T1000 (cell line): ENCODE measurements at places on chromosomes 12 and 14.
A peak's percentile ranks its signal among the peaks of the same experiment; 100 is the strongest.

DNA sequence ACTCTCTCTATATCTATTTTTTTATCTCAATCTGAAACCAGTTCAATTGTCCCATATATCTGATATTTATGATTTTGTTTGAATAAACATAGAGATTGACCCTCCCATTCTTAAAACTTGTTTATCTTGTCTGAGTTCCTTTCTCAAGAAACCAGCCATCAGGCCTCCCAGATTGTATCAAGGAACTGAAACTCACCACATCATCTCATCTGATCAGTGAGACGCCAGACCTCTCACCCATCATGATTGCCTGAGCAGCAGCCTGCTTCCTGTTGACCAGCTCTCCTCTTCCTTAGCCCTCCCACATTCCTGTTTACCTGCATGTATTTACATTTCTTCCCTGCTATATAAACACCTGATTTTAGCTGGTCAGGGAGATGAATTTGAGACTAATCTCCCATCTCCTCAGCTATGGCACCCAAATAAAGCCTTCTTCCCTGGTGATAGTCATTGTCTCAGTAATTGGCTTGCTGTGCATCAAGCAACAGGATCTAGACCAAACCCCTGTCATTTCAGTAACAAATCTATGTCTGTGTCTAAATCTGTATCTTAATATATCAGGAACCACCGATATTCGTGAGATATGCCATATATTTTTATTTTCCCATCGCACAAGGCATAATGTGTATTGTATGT is 323.6 kb downstream of the TMTC2 start:
- no peak for DNase-seq

GRCh38 chr14:95765051-95765450 is 51.1 kb upstream of the TCL1A start:
- no peak for DNase-seq

DNA sequence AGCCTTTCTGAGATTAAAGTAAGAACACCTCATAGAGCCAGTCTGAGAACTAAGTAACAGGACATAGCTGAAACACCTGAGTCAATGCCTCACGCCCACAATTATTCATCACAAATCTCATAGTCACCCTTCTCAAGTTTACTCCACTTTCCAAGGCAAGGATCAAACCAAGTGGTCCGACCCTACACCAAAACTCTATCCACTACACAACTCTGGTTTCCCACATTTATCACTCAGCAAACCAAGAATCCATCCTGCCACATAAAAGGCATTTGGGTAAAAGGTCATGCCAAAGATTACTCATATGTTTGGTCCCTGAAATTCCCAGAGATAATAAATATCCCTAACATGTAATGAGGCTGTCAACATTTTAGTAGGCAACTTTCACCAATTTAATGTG is 144.1 kb downstream of the RPAP3 start:
- no peak for DNase-seq

- DNase-seq = no peak
Observed at GRCh38 chr12:67151886-67152285, 117.3 kb upstream of the CAND1 start.

GRCh38 chr14:91063119-91063518 is 2.7 kb upstream of the RPS6KA5 start:
- DNase-seq = no peak

- DNase-seq = no peak
Observed at GRCh38 chr12:132588821-132589669, 21.3 kb downstream of the LRCOL1 start.

DNA sequence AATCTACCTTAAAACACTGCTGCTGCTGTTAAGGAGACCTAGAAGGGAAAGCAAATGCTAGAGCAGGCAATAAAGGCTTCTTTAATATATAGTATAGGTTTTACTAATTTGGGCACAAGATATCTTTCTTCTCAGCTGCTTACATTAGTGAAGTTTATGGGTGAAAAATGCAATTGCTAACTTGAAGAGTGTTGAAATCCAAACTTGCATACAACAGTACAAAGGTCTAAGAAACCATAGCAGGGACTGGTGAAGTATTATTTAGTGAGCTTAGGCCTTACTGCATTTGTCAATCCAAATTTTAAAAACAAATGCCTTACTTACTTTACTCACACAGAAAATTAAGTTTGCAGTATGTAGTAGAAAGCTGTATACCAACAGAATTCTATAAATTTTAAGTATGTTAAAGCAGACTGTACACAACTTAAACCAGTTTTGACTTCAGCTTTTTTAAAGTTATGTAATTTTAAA is 1.4 kb upstream of the AP4S1 start:
- DNase-seq = no peak

DNA sequence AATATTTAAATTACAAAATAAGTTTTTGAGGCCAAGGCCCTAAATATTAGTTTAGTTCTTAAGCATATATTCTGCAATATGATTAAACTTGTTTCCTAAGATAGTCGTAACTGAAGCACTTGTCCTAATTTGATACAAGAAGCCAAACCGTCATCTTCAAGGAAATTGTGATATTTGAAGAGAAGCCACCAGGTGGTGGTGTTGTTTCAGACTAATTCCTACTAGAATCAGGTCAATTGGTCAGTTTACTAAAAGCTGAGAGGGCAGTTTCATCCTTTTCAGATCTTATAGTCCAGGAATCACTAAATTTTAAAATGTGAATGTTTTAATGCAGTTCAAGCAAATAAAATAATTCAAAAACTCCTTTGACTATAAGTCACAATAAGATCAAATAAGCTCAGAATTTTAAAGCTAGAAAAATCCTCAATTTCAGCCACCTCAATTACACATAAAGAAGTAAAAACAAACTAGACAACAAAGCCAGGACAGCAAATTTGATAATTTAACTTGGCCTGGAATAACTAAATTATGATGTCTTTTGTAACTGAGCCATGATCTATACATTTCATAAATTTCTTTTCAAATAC is 7.1 kb upstream of the ARL1 start:
- DNase-seq = peak; percentile 8

- DNase-seq = no peak
Observed at GRCh38 chr14:24219080-24219479, 3.2 kb upstream of the MDP1 start.

- DNase-seq = no peak
Observed at GRCh38 chr12:75308279-75308678, 21.8 kb downstream of the CAPS2 start.

DNA sequence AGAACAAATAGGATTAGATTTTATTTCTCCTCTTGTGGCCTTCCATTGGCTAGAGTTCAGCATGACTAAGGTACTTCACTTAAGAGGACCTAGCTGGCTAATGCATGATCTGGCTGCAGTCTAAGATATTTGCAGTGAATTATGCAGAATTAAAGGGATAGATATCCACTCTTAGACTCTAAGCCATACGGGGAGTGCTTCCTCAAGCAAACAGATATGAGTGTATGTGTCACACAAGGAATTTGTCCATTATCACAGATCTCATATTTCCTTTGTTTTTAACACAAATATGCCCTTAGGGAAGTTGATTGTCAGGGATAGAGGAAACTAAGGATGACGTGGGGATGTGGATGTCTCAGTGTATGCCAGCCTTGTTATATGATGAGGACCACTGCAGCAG is 88.1 kb upstream of the DHRS4 start:
- no peak for DNase-seq

- DNase-seq = no peak
Observed at GRCh38 chr14:65469903-65470302, 57.4 kb downstream of the FUT8 start.

- DNase-seq = no peak
Observed at GRCh38 chr14:61501714-61502458, 180.5 kb downstream of the PRKCH start.

DNA sequence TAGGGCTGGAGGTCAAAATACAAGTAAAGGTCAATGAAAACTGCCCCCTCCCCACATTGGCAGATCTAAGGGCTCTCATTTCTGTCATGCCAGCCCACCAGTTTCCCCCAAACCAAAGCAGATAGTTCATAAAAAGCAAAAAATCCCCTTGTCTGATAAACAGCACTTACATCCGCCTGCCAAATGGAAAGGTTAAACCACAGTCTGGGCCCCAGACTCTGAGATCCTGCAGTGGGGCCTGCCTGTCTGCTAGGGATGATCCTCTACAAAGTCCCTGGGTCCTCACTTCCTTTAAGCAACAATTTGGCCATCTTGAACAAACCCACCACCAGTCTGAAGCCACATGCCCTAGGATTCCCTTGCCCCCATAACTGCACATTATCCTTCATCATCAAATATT is 9.7 kb upstream of the RPS26 start:
- no peak for DNase-seq

DNA sequence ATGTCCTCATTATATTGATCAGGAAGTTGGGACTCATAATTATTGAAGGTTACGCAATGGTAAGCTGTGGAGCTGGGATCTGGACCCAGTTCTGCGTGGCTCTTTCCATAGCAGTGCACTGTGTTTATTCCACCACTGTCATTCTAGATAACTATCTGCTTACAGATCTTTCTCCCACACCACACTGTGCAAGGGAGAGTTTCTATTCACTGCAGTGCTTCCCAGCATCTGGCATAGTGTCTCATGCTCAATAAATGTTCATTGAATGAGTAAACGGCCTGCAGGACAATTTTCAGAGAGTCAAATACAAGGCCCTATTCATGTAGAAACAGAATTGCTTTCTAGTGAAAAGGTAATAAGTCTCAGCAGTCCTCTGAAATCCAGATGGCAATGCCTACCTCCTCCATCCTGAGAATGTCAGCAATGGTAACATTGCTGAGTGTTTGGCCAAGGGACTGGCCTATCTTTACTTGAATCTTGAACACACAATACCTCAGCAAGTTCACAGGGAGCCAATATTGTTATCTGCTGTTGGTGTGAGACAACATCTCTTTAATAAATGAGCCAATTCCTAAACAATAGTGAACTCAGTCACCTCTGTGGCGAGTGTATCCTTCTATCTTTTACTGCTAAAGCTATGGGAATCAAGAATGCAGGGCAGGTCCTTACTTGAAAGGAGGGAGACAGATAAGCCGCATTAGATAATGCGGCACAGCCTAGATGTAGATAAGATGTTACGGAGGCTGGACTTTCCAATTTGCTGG is 332.4 kb upstream of the PRICKLE1 start:
- no peak for DNase-seq

- no peak for DNase-seq
Observed at GRCh38 chr12:119450771-119451170, 116.2 kb downstream of the CCDC60 start.

- peak; percentile 77 for DNase-seq
Observed at GRCh38 chr12:123050331-123050831, 69.9 kb downstream of the ARL6IP4 start.

- DNase-seq = no peak
Observed at GRCh38 chr12:126189856-126190255, 1124.6 kb downstream of the AACS start.

DNA sequence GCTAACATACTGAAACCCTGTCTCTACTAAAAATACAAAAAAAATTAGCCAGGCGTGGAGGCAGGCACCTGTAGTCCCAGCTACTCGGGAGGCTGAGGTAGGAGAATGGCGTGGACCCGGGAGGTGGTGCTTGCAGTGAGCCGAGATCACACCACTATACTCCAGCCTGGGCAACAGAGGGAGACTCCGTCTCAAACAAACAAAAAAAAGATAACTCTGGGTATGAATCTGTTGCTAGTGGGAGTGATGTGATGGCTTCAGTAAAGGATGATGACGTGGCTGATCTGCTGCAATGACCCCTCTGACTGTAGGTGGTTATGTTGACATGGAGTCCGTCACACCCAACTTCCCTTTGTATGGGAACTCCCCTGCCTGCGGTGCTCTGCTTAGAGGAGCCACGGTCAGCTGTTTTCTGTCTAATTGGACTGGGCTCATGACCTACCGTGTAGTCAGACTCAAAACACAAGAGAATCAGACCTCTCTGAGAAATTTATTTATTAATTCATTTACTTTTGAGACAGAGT is 59.1 kb upstream of the MED13L start:
- peak; percentile 6 for DNase-seq

DNA sequence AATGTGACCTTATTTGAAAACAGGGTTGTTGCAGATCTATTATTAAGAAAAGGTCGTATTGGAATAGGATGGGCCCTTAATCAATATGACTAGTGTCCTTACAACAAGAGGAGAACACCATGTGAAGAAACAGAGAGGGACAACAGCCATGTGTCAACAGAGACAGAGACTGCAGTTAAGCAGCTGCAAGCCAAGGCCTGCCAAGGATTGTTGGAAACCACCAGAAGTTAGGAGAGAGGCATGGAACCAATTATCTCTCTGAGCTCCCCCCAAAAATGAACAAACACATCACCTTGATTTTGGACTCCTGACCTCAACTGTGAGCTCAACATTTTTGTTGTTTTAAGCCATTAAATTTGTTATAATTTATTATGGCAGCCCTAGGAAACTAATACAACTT is 214.6 kb upstream of the PRKD1 start:
- DNase-seq = no peak

DNA sequence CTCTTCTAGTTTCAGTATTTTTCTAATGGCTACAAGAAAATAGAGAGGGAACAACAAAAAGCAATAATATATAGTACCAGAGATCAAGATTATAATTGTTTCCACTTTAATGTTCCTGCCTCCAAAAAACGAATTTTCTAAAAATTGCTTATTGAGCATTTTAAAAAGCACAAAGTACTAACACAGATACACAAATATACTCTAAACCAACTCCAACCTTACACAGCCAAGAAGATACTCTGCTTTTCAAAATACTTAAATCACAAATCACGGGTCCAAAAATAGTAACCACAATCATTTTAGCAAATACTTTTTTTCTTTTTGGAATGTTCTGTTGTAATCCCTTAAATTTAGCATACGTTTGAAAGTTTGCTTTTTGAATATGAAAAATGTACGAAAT is 2.0 kb downstream of the YAF2 start:
- DNase-seq = no peak

DNA sequence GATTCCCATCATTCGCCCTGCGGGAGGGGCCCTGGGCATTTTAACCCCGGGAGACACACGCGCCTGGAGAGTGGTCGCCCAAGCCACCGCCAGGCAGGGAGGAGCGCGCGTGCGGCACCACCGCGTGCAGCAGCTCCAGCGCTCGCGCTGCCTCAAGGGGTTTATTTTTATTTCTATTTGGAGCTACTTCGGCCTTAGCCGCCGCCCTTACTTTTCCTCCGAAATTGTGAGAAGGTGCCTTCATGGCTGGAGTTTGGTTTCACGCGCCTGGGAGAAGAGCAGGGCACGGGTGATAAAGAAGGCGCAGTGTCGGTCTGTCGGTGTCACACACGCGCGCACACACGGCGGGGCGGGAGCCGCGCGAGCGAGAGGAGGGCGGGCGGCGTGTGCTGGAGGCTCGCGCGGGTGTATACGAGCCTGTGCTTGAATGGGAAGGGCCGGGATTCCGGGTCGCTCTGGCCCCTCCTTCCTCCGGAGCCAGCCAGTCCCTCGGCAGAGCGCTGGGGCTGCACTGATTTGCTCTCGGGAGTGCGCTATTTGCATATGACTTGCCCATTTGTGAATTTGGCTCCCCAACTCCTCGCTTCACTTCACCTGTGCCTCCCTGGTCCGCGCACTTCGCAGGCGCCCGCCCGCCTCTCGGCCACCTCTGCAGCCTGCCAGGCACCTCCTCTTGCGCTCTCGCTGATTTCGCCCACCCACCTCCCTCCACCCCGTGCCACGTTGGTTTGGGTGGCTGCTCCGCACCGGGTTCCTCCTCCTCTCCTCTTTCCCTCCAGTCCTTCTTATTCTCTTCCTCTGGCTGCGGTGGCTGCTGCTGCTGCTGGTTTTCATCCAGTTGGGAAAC is 932.3 kb downstream of the DIO2 start:
- DNase-seq = peak; percentile 74
